GM03348 (cell line): ENCODE measurements at places on chromosomes 4 and X.

GRCh38 chrX:2516623-2517022 lies 15.8 kb upstream of the DHRSX start:
- no peak for DNase-seq

- DNase-seq, result no peak
These were observed 48.0 kb upstream of the MYOZ2 start for GRCh38 chr4:119087656-119088055.

GRCh38 chrX:154436374-154436982 lies 476 bp upstream of the GDI1 start:
- DNase-seq, result peak; percentile 90

DNA sequence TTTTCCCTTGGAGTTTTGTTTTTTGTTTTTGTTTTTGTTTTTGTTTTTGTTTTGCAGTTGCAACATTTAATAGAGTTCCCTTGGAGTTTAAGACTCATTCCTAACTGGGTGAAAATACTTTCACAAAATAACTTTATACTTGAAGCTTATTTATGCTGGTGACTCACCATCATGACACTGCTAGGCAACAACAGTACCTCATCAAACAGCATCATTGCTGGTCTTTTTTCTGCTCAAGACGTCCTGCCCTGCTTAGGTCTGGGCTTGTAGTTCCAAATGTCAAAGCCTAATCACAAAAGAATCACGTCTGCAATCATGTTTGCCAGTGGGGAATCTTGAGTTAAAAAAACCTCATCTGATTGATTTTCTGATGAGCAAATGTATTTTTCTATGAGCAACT lies 105.7 kb upstream of the PRPS2 start:
- peak; percentile 4 for DNase-seq

GRCh38 chr4:15186149-15186548 lies 183.9 kb downstream of the CPEB2 start:
- DNase-seq, result no peak

DNA sequence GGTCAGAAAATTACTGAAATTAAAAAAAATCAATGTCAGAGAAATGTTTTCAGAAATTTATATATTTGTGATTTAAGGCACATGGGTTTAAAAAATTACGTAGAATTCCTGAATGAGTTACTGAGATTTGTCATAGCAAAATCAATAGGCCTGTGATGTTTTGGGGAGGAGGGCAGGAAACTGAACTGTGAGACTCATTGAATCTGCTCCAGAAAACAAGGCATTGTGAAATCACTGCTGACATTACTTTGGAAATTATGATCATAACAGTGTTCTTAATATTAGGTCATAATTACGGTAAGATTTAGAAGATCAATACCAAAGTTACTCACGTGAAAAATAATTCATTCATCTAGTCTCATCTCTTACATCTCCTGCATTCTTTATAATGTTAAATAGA lies 5.3 kb downstream of the FGF5 start:
- DNase-seq, result no peak

DNA sequence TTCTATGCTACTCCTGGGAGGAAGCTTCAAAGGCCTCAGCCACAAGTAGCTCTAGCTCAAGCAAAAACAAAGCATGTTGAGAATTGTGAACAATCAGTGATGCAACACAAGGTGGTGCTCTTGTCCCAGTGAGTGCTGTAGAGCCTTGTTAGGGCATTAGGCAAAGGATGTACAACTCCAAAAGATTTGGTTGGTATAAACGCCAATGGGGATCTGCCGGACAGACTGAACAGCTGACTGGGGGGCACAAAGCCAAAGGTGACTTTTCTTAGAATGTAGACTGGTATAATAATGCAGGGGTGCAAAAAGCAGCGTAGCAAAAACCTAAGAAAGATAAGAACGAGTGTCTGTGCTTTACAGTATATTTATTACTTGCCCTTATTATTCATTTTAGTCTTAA lies 62.6 kb upstream of the ALB start:
- peak; percentile 62 for DNase-seq

DNA sequence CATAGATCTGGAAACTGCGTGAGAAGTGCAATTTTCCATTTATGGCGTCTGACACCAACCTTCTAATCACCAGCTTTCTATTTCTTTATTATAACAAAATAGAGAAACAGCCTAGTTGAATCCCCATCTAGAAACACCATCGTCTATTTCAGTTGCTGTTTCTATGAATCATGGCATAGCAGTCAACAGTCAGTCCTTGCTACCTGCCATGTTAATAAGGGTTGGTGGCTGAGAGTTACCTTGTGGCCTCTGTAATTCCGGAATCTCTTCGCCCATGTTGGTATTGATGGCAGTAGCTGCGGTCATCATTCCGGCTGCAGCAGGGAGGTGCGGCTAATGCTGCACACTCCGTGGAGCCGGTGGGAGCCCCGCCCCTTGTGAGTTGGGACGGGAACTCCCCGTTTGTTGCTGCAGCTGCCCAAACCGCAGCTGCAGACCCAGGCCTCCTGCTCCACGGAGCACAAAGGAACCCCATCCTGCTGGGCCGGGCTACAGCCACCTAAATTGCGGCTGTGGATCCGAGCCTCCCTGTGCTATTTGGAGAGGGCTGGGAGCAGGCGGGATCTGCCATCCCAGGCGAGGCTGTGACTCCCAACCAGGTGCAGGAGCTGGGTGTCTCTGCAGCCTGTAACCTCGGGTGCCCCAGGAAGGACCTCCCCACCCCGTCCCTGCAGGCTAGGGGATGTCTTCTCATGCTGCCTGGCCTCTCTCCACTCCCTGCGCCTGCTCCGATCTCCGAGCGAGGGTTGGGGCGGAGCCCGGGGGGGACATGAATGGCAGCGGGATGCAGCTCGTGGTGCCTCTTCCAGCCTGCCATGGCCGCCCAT lies 115.4 kb upstream of the STK26 start:
- no peak for DNase-seq

GRCh38 chr4:127868196-127868595 lies 12.5 kb upstream of the PLK4 start:
- DNase-seq, result no peak

GRCh38 chrX:16552546-16552945 lies 97.4 kb upstream of the S100G start:
- DNase-seq, result peak; percentile 29

- no peak for DNase-seq
These were observed 302.7 kb downstream of the KCTD8 start for GRCh38 chr4:44145868-44146267.

- DNase-seq, result no peak
These were observed 142.0 kb downstream of the RBMX2 start for GRCh38 chrX:130543603-130544325.

DNA sequence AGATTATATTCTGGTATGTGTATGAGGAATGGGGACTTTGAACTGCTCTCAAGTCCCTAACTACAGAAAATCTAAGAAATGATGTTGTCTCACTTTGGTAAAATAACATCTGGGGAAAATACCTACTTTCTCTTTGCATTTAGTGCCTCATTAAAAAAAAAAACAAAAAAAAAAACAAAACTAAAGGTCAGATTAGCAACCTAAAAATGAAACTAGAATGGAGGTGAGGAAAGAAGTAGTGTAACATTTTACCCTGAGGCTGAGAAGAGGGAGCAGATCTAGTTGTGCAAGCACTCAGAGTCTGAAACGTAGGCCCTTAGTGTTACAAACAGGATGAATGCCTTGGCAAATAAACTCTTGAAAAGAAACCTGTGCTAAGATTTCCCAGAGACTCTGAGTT lies 56.0 kb downstream of the VGLL1 start:
- DNase-seq, result no peak

- DNase-seq, result no peak
These were observed 347.7 kb downstream of the HS3ST1 start for GRCh38 chr4:11081006-11081405.

GRCh38 chrX:110853610-110854009 lies 58.0 kb upstream of the CHRDL1 start:
- DNase-seq, result peak; percentile 49

DNA sequence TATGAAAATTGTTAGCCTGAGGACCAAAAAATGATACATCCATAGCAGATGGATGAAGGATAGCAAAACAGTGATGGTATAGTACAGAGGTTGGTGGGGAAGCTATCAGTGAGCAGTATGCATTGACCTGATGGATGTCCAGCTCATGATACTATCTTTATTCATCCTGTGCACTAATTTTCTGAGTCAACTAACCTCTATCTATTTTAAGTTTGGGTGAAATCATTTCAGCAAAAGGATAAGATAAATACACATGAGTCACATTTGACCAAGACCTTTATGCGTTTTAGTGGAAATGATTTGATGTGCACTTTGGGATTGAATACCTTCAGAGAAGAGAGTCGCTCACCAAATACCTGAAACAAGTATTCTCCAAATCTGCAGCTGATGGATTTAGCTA lies 351.0 kb upstream of the NR3C2 start:
- no peak for DNase-seq

DNA sequence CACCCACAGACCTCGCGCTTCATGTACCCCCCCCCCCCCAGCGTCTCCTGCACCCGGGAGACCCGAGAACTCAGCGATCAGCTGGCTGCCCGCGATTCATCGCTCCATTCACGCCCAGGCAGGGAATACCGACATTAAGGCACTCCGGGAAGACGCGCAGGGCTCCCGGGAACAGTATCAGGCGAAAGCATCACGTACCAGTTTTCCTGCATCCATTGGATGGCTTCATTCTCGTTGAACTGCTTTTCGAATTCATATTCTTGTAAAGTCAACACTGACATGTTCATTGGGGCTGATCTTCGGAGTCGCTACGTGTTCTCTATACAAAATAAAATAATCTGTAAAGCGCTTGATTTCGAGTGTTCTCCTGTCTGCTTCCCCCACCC lies 373 bp downstream of the ELOVL6 start:
- DNase-seq, result peak; percentile 37

DNA sequence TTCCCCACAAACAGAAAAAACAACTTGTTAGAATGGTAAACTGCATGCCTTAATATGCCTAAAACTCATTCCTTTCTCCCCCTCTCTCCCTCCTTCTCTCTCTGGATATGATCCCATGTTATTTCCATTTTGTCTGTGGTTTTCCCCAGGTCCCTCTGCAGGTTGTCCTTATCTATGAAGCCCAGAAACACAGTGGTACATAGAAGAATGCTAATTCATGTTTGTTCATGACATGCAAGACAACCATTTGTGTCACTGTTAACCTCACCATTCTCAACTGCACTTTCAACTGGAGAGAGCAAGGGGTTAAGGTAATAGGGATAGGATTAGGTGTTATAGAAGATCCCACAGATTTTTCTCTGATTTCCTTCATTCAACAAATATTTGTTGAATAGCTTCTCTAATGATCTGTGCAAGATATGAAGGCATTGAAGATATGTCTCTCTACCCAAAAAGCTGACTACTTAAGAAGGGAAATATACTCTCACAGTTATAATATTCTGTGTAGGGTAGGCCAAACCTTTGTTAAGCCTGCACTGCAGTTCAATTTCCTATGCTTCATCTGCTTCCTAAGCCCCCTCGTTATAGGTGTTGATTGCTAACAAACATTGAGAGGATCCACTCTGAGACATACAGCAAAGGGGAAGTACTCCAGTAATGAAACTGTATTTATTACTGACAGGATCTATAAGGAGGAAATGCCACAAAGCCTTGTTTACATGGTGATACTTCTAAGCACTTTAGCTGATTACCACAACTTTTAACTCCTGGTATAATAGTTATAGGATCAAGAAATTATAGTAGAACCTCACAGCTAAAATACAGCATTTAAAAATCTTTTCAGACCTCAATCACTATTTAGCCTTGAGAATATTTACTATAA lies 96.1 kb downstream of the FRYL start:
- no peak for DNase-seq

GRCh38 chr4:102598086-102598761 lies 97.1 kb downstream of the NFKB1 start:
- peak; percentile 50 for DNase-seq

DNA sequence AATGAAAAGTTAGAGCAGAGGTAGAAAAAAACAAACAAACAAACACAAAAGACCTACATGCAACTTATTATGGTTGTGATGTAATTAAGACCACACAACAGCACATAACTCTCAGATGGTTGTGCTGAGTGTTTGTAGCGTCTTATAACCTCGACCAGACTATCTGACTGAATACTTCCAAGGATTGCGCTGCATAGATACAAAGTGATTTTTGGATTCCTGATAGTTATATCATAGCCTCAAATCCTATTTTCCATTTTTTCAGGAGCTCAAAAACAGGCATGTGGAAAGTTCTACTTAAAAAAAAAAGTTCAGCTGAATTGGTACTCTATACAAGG lies 236.1 kb downstream of the SPRY1 start:
- DNase-seq, result no peak

- DNase-seq, result peak; percentile 80
These were observed 162.8 kb downstream of the FBXO8 start for GRCh38 chr4:174120446-174121295.

- no peak for DNase-seq
These were observed 183.9 kb downstream of the SNCA start for GRCh38 chr4:89653012-89653411.

DNA sequence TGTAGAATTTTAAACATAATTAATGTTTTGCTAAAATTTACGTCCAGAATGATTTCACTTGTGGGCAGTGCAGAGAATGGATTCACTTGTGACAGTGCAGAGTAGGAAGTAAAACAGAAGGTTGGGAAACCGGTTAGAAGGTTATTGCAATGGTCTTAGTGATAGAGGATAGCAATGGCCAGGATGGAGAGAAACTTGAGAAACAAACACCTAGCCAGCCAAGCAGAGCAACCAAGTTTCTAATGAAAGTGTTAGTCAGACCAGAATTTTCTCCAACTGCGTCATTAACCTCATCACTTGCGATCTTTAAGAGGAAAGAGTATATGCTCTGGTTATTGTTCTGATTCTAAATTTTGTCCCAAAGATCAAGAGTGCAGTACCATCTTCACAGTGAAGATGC lies 50.0 kb upstream of the TBC1D9 start:
- no peak for DNase-seq

DNA sequence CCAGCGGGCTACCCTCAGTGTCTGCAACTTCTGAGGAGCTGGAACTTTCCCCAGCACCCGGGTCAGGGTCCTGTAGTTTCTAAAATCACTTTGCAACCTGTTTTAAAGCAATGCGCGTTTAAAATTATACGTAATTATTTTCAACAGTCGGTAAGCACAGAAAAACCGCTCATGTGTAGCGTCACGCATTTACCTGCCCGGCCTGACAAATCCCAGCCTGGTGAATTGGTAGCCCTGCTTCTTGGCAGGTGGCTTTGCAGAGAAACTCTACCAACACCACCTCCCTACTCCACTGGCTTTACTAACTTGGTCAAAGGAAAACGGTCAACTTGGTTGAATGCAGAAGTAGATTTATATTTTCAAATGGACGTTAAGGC lies 640 bp downstream of the BANK1 start:
- no peak for DNase-seq

DNA sequence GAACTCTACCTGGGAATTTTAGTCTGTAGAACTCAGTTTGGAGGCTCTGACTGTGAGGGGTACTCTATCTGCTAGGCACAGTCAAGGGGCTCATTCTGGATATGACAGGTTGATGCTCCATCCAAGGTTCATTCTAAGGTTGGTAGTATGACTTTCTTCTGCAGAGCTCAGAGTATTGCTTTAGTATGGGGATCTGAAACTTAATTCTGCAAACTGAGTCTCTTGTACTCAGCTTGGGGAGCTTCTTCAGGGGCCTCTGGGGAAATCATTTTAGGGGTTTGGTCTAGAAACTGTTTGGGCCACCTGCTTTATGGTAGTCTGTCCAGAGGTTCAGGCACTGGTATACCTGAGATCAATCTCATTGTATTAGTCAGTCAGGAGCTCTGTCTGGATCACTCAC lies 9.7 kb upstream of the TSR2 start:
- no peak for DNase-seq

- no peak for DNase-seq
These were observed 36.6 kb upstream of the HGFAC start for GRCh38 chr4:3405176-3405575.

- DNase-seq, result peak; percentile 8
These were observed 54.8 kb upstream of the SRD5A3 start for GRCh38 chr4:55291227-55291640.

GRCh38 chr4:142944565-142944964 lies 98.5 kb upstream of the INPP4B start:
- no peak for DNase-seq
